AG04449 (cell line): ENCODE measurements at places on chromosomes 16 and 17.
A peak's percentile ranks its signal among the peaks of the same experiment; 100 is the strongest.

- no peak for DNase-seq
Measured at GRCh38 chr16:56356276-56357240, 68.8 kb downstream of the AMFR start.

DNA sequence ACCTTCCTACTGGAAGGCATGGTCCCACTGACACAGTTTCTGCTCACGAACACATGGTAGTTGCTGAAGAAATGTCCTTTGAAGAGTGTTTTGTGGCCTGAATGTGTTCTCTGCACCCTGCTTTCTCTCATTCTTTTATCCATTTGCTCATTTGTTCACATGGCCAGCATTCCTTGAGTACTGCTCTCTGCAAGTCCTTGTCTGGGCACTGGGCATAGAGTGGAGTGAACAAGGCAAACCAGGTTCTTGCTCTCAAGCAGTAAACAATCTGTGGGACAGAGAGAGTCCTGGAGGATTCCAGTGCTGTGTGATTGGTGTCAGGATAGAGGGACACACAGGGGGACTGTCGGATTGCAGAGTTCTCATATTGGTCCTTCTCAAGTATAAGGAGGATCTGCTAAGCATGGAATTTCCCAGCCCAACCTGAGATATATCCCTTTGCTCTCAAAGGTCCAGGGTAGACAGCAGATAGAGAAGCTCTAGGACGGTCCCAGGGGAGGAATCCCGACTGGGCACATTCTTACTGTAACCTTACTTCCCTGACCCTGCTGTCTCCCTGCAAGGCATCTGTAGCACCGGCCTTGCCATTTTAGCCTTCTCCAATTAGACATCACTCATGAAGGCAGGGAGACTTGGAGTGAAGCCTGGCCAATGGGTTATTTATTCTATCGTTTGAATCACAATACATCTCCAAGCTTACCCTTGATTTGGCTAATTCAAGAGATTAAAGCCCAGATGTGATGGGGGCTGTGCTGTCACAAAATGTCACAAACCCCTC is 32.3 kb downstream of the ARL4D start:
- no peak for DNase-seq

DNA sequence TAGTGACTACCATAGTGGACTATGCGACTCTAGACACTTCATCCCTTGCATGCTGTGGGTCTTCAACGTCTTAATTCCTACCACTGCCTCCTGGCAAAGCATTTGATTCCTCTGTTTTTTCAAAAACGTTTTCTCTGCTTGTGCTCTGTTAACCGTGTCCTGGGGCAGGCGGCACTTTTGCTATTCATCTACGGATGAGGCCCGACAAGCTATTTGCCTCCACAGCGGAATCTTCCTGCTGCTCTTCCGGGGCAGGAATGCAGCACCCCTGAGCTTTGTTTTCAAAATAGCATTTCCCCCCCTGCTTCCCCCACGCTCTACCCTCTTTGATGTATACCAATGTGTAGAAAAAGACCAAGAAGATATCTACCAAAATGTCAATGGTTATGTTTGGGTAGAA is 39.8 kb upstream of the METTL16 start:
- DNase-seq: no peak

DNA sequence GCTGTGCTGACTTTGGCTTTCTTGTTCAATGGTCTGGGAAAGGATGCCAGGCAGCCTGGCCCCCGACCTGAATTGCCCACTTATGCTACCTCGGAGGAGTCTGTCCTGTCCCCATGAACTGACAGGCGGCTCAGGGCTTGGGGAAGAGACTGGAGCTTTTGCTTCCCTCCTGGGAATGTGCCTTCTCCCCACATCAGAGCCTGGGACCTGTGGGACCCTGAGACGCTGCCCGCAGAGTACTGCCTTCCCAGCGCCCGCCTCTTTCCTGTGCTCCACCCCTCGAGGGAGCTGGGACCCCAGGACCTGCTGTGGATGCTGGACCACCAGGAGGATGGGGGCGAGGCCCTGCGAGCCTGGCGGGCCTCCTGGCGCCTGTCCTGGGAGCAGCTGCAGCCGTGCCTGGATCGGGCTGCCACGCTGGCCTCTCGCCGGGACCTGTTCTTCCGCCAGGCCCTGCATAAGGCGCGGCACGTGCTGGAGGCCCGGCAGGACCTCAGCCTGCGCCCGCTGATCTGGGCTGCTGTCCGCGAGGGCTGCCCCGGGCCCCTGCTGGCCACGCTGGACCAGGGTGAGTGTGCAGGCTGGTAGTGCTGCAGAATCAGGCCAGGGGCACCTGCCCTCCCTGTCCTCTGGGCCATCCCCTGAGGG is 18.5 kb downstream of the FCSK start:
- no peak for DNase-seq

DNA sequence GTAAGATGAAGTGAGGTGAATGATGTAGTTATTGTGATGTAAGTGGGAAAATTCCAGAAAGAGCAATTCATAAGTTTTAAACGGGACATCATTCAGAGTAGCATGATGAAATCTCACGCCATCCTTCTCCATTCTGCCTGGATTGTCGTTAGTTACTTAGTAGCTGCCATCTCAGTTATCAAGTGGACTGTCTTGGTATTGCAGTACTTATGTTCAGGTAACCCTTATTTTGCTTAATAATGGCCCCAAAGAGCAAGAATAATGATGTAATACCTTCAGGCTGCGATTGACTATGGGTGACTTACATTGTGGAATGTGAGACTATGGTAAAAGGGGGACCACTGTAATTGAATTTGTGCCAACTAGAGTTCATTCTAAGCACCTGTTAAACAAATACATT is 234.1 kb upstream of the TOM1L1 start:
- no peak for DNase-seq

GRCh38 chr17:74795327-74796020 is 19.3 kb upstream of the NAT9 start:
- DNase-seq: no peak

GRCh38 chr17:5381542-5381941 is 37.9 kb downstream of the NUP88 start:
- DNase-seq: no peak

DNA sequence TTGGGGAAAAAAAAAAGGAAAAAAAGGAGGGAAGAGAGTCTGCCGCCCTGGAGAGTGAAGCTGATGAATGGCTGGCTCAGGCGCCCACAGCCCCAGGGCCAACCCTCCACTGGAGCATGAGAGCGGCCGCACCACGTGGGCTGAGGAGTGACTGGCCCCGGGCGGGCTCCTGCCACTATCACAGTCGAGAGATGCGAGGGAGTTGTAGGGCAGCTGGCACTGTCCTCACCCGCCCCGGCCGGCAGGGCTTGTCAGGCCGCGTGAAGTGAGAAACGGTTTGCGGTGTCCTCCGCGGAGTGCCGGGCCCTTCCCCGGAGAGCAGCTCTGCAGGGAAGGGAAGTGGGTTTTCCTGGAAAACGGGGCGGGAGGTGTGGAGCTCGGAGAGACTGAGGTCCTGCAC is 45.9 kb downstream of the JPH3 start:
- DNase-seq: no peak

DNA sequence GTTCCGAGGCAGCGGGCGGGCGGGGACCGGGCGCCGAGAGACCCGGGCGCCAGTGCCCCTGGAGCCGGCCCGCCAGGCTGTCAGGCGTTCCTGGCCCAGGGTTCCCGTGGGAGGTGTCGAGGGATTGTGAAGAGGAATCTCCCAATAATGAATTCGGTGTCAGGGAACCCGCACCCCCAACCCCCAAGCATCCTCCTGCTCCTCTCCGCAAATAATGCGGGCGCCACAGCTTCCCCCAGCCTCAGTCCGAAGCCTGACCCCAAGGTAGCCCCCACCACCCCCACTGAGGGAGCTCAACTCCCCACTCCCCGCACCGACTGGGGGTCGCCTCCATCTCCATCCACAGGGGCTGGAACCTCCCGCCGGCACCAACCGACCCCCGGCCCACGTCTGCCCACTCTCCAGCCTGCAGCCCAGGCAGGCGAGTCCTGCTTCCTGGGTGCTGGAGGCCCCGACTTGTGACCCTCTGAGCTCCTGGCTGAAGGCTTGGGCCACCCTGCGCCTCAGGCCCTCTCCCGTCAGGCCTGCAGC is 641 bp upstream of the CASKIN1 start:
- no peak for DNase-seq

- no peak for DNase-seq
Measured at GRCh38 chr16:21645261-21645721, 7.1 kb downstream of the IGSF6 start.

DNA sequence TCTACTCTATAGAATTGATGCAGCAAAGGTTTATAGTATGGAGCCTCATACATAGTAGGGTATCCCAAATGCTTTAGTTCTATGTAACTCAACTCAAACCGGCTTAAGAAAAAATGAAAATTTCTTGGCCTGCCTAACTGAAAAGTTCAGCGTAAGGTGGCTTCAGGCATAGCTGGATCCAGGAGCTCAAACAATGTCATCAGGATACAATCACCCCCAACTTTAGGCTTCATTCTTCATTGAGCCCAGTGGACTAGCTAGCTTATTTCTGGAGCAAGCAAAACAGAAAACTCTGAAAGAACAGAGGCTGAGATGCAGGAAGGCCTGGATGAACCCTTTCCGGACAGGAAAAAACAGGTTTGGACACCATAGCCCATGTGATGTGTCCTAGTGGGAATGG is 147.5 kb upstream of the HS3ST4 start:
- DNase-seq: no peak

GRCh38 chr17:861364-861763 is 79.2 kb downstream of the MRM3 start:
- no peak for DNase-seq

DNA sequence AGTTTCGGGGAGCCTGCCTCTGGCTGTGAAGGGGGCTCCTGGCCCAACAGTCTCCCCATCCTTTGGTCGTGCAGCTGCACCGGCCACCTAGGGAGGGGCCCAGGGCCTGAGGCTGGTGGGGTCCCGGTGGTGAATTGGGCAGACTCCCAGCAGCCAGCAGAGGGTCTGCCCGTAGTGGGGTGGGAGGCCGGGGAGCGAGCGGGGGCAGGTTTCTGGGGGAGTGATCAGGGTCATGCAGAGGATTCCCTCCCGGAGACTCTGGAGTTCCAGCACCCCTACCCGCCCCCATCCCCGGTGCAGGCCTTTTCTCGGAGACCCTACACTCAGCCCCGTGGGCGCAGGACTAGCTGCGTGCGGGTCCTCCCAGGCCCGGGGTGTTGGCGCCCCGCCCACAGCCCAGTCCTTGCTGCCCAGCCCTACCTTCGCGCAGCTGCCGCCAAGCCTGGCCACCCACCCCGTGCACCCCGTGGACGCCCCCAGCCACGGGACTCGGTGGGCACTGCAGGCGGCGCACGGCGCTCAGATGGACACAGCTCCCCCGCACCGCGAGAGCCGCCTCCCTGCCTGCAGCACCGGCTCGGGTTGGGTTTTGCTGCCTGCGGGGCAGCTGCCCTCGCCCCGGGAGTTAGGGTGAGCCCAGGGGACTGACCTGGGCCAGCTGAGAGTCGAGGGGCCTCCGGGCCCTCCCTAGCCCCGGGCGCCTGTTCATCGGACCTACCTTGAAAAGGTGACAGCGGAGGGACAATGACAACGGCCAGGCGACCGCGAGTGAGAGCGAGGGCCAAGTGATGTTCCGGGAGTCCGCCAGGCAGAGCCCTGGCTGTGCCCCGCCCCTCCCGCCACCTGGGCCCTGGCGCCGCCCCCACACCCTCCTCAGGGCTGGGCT is at the start of gene GNG13:
TSS of gene GNG13 (minus strand) at position 787 of the 886 bp plus-strand sequence. CDS start 1,657 bp downstream, outside the sequence.
- no peak for DNase-seq

GRCh38 chr17:61942085-61942484 is 14.3 kb upstream of the INTS2 start:
- no peak for DNase-seq

- no peak for DNase-seq
Measured at GRCh38 chr16:17282247-17282646, 188.5 kb downstream of the XYLT1 start.

GRCh38 chr16:89360760-89361435 is 129.5 kb downstream of the ANKRD11 start:
- DNase-seq: no peak

- DNase-seq: no peak
Measured at GRCh38 chr17:17128476-17129075, 77.6 kb downstream of the PLD6 start.

GRCh38 chr17:43701318-43701743 is 39.6 kb upstream of the MEOX1 start:
- DNase-seq: no peak

- DNase-seq: no peak
Measured at GRCh38 chr16:68985855-68986254, 119.6 kb upstream of the HAS3 start.

DNA sequence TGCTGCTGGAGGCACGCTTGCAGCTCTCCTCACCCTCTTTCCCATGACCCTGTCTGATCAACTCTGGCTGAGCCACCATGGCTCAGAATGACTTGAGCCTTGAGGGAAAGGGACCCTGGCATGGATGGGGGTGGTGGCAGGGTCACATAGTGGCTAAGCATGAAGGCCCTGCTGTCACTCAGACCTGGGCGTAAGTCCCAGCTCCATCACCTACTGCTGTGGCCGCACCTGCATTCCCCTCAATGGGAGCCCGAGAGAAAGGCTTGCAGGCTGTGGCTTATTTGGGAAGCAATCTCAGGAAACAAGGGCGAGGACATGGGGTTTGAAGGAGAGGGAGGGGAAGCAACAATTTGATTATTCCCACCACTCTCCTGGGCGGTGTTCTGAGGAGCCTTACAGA is 17.7 kb upstream of the RAP1GAP2 start:
- DNase-seq: no peak

GRCh38 chr17:16313139-16314090 is 39.9 kb downstream of the CENPV start:
- DNase-seq: no peak

- DNase-seq: peak; percentile 37
Measured at GRCh38 chr17:60720763-60721531, 43.3 kb downstream of the BCAS3 start.

DNA sequence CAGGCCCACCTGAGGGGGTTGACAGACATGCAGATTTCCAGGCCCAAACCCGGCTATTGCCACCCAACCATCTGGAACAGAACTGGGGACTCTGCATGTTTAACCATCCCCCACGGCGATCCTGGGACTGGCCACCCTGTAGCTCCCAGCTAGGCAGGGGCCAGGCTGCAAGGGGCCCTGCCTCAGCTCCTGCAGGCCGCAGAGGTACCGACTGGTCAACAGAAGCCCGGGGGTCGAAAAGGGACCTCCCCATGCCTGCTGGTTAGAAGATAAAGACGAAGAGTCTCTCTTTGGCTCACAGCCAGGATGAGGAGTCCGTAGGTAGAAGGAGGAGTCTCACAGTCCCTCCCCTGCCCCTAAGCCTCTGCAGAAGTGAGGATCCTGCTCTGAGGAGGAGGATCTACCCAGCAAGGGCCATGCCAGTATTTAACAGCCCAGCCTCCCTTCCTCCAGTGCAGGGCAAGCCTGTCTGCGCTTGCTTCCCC is 223.4 kb upstream of the TNRC6C start:
- DNase-seq: no peak

DNA sequence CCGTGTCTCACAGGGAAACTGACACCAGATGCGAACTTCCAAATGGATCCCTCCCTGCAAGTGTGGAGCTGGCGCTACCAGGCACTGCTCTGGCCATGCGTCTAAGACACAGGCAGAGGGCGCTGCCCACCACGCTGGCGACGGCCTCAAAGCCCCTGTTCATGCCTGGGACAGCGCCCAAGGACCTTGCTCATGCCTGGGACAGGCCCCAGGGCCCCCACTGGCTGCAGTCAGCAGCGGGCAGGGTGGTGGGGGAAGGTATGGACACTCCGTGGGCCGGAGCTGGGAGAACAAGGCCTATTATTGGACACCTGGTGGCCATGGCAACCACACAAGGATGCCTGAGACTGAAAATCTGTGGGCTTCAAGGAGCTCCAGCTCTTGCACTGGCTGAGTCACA is 8.8 kb downstream of the ZG16B start:
- DNase-seq: peak; percentile 23
